NCI-H1417 treated with DMSO at 0.1 percent for 48 hours (cell line): ENCODE measurements at places on chromosomes 1 and 21.
A peak's percentile ranks its signal among the peaks of the same experiment; 100 is the strongest.

GRCh38 chr1:29159773-29160172 is 21.9 kb downstream of the SRSF4 start:
- DNase-seq: no peak

GRCh38 chr1:203450479-203451149 is 25.0 kb upstream of the PRELP start:
- no peak for DNase-seq

GRCh38 chr1:229011022-229011421 is 259.9 kb upstream of the RAB4A start:
- DNase-seq: no peak

- DNase-seq: no peak
Measured at GRCh38 chr1:67791686-67792085, 41.6 kb downstream of the GNG12 start.

DNA sequence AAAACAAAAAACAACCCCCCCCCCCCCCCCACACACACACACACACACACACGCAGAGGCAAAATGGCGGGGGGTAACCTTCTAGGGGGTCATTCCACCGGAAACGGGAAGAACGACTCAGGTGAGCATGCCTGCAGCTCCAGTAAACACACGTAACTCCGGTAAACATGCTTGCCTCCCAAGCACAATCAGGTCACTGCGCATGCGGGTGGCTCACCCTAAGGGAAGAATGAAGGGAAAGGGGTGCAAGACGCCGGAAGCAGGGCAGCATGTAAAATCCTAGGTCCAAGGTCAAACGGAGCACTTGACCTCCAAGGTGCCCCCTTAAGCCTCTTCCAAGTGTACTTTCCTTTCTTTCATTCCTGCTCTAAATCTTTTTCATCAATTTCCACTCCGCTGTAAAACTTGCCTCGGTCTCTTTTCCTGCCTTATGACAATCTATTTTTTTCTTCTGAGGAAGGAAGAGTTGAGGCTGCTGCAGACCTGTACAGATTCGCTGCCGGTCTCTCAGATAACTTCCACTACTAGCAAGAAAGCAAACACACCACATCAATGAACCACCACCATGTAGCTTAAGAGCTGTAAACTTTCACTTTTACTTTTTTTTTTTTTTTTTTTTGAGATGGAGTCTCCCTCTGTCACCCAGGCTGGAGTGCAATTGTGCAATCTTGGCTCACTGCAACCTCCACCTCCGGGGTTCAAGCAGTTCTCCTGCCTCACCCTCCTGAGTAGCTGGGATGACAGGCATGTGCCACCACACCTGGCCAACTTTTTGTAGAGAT is 21.0 kb upstream of the CBR3 start:
- DNase-seq: peak; percentile 49

DNA sequence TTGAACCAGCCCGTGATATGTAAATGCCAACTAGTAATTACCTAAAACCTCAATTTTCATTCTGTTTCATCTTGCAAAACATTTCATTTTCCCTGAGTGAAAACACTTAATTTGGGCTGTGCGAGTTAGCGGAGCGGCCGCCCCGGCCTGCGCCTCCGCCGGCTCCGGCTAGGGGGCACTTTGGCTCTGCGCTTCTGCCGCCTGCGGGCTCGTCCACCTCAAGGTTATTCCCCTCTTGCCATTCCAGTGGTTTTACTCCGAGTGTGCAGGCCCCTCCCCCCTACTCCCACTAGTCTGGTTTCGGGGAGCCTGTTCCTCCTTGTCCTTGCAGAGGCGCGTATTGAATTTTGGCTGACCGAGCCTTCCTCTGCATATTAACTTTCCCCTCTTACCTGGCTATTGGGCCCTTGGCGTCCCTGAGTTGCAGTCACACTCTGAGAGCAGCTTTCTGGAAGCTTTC is 55.6 kb downstream of the PEX14 start:
- DNase-seq: no peak

GRCh38 chr1:223670458-223671159 is 5.1 kb upstream of the CAPN8 start:
- DNase-seq: no peak

DNA sequence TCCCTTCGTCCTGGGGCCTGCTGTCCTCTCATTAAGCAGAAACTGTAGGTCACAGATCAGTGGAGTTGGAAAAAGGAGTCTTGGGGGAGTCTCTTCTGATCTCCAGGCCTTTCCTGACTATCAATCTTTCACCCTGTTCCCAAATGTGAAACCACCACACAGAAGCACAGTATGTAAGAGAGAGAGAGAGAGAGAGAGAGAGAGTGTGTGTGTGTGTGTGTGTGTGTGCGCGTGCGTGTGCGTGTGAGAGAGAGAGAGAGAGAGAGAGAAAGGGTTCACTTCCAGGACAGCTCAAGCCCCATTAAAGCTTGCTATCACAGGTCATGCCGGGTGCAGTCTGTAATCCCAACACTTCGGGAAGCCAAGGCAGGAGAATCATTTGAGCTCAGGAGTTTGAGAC is 1.5 kb upstream of the TTC24 start:
- DNase-seq: no peak

- DNase-seq: no peak
Measured at GRCh38 chr1:150150133-150151021, 661 bp downstream of the PLEKHO1 start.

GRCh38 chr1:212285685-212286555 is 710 bp downstream of the PPP2R5A start:
- DNase-seq: no peak

GRCh38 chr1:75135573-75136194 is 1.5 kb downstream of the LHX8 start:
- peak; percentile 80 for DNase-seq

DNA sequence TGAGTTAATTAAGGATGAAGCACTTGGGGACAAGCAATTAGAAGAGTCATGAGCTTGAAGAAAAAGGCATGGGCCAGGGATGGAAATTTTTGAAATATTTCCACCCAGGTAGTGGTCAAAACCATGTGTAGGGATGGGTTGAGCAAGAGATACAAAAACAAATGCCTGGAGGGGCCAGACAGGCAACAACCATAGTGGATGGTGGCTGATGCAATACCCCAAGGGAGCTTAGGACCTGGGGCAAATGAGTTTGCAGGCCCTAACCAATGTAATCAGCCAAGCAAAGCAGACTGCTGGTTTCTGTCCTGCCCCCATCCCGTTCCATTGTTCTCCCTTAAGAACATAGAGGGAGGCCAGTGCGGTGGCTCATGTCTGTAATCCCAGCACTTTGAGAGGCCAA is 119.1 kb upstream of the FGGY start:
- DNase-seq: no peak

- no peak for DNase-seq
Measured at GRCh38 chr1:9424261-9424660, 115.0 kb upstream of the SLC25A33 start.

- DNase-seq: no peak
Measured at GRCh38 chr1:111334169-111334568, 43.5 kb downstream of the CHIA start.

GRCh38 chr1:89525169-89525855 is 683 bp downstream of the LRRC8B start:
- peak; percentile 28 for DNase-seq

- DNase-seq: no peak
Measured at GRCh38 chr1:166960858-166961474, 14.4 kb downstream of the ILDR2 start.

GRCh38 chr1:113913887-113914664 is 8.9 kb downstream of the DCLRE1B start:
- DNase-seq: no peak

DNA sequence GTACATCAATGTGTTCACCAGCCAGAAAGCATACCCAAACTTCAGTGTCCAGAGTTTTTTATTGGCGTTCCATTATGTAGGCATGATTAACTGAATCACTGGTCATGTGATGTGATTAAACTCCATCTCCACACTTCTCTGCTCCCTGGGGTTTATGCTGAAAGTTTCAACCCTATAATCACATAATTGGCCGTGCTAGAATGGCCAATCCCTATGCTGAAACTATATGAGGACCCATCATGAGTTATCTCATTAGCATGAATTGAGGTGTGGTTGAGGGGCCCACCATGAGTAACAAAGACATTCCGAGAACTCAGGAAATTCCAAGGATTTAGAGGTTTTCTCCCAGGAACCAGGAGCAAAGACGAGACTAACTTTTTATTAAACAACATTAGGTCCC is 31.8 kb upstream of the FBXO28 start:
- no peak for DNase-seq

GRCh38 chr21:34594566-34595234 is 20.2 kb downstream of the RCAN1 start:
- no peak for DNase-seq

GRCh38 chr1:238343852-238344251 is 453.1 kb upstream of the ZP4 start:
- no peak for DNase-seq

- no peak for DNase-seq
Measured at GRCh38 chr21:42626171-42626570, 27.2 kb upstream of the PDE9A start.

- DNase-seq: no peak
Measured at GRCh38 chr1:196302981-196303380, 305.3 kb downstream of the KCNT2 start.

GRCh38 chr1:162212713-162213112 is 143.2 kb downstream of the NOS1AP start:
- no peak for DNase-seq

DNA sequence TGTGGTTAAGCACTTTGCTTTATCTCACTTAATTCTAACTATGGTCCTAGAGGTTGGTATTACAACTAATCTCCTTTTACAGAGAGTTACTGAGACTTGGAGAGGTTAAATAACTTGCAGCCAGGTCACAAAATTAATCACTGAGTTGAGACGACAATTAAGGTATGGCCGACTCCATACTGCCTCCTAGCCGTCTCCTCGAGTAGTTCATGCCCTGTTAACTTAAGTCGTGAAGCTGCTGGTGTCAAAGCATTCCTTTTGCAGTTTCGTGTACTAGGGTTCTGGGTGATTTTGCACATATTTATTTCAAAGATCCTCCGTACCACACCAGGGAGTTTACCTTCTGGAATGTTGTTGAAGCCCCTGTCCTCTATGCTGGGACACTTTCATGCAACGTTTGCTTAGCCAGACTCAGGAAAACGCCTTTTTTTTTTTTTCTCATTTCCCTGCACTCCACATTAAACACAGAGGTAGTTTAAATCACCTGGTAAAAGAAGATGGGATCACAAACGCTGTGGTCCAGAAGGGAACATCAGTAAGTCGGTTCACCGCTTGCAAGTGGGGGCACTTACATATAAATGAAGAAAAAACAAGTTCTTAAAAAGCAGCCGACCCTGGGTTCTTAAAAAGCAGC is 570 bp upstream of the NEK7 start:
- no peak for DNase-seq

DNA sequence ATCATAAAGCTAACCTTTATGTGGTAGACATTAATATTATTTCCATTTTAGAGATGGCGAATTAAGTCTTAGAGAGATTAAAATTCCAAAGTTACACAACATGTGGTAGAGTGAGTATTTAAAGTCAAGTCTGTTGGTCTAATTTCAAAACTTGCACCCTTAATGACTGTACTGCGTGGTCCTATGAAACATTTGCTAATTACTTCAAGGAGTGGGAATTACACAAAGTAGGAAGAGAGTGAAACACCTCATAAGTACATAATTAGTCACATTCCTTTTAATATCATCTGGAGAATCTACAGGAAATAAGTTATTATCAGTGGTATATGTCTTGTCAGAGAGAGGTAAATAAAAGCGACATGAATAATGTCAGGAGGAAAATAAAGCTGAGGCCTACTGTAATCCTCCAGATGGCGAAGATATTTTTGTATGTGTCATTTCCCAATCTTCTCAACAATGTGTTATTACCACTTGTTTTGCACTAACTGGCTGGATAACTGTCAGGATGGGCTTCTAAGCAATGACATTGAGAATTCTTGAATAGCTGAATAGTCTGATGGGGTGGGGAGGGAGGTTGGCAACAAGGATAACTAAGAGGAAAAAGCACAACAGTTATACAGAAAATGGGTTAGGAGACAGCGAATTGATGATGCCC is 95.5 kb downstream of the TNFSF18 start:
- no peak for DNase-seq

GRCh38 chr1:160789702-160790611 is 6.0 kb upstream of the LY9 start:
- no peak for DNase-seq

- no peak for DNase-seq
Measured at GRCh38 chr1:31159869-31160611, 79.6 kb downstream of the NKAIN1 start.

DNA sequence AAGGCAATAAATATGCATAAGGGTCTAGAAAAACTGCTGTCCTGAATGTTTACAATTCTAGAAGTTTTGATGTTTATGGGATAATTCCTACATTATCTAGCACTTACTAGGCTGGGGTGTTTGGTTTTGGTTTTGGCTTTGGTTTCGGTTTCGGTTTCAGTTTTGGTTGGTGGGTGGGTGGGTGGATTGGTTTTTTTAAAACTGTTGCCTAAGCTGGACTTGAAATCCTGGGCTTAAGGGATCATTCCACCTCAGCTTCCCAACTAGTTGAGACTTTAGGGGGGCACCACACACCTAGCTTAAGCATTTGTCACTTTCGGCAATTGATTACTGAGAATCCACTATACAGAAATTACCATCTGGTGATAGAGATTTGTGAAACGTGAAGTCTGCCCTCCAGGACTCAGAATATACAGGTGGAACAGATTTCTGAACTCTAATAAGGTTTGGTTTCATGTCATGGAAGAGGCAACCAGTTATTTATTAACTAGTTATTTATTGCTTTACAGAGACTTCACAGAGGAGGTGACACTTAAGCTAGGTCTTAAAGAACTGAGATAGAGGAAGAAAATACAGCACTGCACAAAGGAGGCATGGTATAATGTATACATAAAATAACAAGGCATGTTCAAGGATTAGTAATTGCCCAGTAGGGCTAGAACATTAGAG is 69.6 kb downstream of the PIK3R3 start:
- DNase-seq: no peak

DNA sequence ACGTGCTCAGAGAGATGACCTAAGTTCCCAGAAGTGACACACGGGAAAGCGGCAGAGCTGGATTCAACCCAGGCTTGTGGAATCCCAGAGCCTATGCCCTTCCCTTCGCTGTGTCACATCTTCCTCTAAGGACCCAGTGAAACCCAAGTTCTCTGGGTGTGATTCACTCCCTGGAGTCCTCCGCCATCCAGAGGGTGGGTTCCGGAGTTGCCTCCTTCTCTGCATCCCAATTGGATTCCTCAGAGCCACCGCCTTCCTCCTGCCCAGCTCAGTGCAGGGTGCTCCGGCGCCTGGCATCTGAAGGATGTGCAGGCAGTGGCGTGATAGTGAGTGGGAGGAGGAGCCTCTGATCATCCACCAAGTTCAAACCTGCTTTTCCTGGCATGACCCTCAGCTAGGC is 20.7 kb upstream of the RCC2 start:
- no peak for DNase-seq

GRCh38 chr1:157691285-157691920 is 9.2 kb downstream of the FCRL3 start:
- DNase-seq: no peak

DNA sequence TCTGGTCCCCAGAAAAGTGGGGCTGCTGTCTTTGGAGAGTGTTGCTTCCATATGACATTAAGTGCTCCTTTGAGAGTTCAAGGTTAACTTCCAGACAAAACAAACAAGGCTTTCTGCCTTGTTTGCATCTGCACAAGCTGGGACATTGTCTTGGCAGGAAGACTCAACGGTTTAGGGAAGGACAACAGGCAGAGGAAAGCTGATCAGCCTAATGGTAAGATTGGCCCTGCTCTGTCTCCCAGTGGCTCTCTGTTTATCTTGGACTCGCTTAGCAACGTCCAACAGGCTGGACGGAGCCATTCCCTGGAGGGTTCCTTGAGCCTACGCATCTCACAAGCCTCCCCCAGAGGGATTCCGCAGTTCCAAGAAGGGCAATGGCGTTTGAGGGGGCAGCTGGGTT is 62.2 kb upstream of the SLC44A3 start:
- DNase-seq: no peak
